Stimulated activated CD8-positive, alpha-beta memory T cell treated with anti-CD3 and anti-CD28 coated beads, Interleukin-15, amount 100 ng/mL, for 24 hours (primary cell): ENCODE measurements at places on chromosomes 1 and 21.

GRCh38 chr1:236059011-236059410, 5.9 kb downstream of the NID1 start:
- DNase-seq, result no peak

- no peak for DNase-seq
These were observed 1.5 kb downstream of the AK4 start for GRCh38 chr1:65149351-65150107.

- no peak for DNase-seq
These were observed 19.6 kb upstream of the RAP1A start for GRCh38 chr1:111599781-111600693.

GRCh38 chr1:58432851-58433668, 113.5 kb downstream of the OMA1 start:
- DNase-seq, result no peak

DNA sequence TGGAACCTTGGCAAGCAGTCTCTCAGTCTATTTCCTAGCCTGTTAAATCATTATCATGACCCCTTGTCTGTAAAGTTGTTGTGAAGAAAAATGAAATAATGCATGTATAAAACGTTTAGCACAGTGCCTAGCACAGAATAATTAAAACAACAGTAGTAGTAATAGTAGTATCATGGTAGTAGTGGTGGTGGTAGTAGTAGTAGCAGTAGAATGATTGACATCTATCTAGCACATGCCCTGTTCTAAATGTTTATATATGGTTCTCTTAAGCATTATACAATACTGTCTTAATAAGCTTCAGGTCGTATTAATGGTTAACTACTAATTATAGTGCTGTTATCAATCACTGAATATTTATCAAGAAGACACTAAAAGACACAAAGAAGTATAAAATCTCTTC, 46.7 kb downstream of the GPR3 start:
- DNase-seq, result no peak

GRCh38 chr1:2300004-2300771, 72.1 kb downstream of the SKI start:
- peak; percentile 44 for DNase-seq

DNA sequence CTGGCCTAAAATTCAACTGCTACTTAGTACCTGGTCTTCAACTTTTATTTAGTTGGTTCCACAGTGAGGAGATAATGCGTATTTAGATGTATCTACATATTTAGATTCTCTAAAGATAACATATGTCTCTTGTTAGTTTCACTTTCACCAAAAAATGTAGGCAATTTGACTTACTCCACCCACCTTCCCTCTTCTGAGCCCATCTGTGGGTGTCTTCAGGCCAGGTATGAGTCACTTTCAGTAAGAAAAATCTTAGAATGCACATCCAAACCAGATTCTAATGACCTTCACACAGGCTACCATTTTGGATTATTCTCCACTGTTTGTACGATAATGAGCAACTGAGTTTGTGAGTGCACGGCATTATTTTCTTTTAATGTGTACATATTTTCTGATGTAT, 501.7 kb downstream of the NEGR1 start:
- no peak for DNase-seq

- DNase-seq, result no peak
These were observed 558 bp downstream of the USP1 start for GRCh38 chr1:62437273-62437940.

DNA sequence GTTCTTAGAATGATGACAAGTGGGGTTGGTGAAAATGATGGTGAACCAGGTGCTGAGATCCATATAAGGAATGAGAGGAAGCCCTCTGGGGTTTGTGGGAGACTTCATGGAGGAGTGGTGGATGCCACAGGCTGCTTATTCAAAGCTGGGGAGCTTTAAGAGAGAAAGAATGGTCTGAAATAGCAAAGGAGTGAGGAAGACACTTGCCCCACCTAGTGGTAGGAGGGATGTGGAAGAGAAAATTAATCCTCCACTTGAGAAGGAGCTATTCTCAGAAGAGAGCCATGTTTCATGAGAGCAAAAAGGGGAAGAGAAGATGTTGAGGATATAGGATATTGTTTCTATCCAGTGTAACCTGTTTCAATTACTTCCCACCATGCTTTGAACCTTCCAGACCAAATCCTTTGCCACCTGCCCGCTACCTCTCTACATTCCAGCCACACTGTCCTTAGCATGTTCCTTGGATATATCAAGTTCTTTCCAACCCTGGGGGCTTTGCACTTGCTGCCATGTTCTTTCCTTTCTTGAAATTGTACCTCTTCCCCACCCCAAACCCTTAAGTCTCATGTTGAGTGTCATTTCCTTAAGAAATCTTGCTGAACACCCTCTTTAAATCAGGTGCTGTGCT, 19.6 kb upstream of the ZNF648 start:
- DNase-seq, result no peak

- no peak for DNase-seq
These were observed 132.6 kb downstream of the MRPS6 start for GRCh38 chr21:34205811-34206571.

- no peak for DNase-seq
These were observed 3.2 kb downstream of the SLC25A33 start for GRCh38 chr1:9542430-9542829.

DNA sequence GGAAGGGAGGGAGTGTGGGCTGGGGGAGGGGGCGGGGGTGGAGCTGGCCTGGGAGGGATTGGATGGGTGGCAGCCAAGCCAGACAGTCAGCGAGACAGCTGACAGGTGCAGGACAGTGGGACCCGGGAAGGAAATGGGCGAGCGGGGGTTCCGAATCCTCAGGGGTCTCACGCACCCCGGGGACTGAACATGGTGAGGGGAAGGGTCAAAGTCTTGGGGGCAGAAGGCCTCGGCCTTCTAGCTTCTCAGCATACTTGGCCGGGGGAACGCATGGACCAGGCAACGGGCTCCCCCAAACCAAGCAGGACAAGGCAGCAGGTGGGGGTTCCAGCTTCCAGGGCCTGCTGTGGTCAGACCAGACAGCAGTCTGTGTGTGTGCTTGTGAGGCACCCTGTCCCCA, 23.1 kb downstream of the CASZ1 start:
- no peak for DNase-seq

DNA sequence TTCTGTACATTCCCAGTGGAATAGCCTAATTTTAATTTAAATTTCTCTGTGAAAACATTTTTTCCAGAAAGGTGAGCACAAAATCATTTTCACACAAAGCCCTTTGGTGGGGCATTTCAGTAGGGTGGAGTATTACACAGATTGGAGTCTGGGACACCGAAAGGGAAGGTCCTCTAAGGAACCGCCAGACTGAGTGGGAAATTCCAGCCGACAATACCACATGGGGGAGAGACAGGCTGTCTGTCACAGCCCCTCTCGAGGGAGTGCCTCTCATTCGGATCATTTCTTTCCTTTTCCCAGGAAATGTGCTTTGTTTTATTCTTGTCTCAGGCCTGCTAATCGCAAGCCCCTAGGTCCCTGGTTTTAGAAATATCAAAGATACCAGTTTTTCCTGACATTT, 150.6 kb upstream of the HOOK1 start:
- no peak for DNase-seq

DNA sequence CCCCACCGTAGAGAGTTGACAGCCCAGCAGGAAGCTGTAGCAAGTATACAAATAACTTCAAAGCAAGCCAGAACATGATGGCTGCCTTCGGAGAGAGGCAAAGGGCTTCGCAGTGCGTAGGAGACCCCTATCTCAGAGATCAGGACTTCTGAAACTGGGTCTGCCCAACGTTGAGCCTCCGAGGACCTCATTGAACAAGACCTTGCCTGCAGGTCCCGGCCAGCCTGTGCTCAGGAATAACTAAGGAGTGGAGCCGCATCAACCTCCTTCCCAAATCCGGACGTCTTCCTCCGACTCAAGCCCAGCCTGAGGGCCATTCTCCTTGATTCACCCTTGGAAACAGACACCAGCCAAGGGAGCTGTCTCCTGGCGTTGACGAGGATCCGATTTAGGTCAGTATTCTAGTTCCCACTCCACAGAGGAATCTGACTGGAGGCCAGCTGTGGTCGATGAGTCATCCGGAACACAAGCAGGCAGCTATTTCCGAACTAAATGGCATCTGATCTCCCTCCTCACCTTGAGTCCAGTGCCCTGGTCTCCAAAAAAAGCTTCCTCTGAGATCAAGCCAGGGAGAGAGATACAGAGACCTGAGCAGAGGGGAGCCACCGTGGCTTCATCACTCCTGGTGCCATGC, 166.5 kb upstream of the COA6 start:
- DNase-seq, result no peak

DNA sequence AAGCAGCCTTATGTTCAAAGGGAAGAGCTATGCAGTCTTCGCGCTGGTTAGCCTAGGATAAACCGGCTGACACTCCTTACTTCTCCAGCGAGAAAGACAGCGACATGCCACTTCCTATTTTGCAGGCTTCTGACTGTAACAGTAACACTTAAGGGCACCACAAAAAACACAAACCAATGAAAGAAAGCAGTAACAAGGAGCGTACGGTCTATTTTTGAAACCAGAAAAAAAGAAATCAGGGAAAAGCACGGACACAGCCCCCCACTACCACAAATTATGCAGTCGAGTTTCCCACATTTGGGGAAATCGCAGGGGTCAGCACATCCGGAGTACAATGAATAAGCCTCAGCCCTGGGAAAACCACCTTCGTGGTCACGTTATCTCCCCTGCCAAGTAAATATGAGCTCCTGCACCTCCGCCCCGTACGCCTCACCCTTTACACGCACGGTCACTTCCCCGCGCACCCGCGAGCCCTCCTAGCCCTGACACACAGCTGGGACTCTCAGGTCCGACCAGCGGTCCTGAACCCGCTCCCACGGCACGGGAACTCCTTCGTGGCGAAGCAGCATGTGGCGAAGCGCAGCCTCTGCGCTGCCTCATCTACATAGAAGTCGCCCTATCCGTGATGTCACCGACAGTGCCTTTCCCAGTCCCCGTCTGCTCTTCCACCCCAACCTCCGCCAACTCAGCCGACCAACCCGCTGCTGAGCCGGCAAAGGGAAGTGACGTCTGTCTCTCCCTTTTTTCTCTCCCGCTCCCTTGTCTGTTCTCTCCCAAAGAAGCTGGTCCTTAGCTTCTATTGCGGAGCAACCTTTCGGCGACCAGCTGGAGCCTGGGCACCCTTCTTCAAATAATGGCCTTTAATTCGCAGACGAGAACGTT, 40.9 kb upstream of the PPIAL4F start:
- DNase-seq, result peak; percentile 58

DNA sequence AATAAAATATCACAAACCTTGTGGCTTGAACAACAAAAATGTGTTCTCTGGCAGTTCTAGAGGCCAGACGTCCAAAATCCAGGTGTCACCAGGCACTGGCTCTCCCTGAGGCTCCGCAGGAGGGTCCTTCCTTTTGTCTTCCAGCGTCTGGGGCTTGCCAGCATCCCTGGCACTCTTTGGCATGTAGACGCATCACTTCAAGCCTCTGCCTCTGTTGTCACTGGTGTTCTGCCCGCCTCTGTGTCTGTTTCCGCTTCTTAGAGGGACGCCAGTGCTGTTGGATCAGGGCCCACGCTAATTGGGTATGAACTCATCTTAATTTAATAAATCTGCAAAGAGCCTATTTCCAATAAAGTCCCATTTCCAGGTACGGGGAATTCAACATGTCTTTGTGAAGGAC, 273.7 kb upstream of the C1orf174 start:
- no peak for DNase-seq

- DNase-seq, result no peak
These were observed 608.4 kb downstream of the AMY1C start for GRCh38 chr1:104358086-104358485.

DNA sequence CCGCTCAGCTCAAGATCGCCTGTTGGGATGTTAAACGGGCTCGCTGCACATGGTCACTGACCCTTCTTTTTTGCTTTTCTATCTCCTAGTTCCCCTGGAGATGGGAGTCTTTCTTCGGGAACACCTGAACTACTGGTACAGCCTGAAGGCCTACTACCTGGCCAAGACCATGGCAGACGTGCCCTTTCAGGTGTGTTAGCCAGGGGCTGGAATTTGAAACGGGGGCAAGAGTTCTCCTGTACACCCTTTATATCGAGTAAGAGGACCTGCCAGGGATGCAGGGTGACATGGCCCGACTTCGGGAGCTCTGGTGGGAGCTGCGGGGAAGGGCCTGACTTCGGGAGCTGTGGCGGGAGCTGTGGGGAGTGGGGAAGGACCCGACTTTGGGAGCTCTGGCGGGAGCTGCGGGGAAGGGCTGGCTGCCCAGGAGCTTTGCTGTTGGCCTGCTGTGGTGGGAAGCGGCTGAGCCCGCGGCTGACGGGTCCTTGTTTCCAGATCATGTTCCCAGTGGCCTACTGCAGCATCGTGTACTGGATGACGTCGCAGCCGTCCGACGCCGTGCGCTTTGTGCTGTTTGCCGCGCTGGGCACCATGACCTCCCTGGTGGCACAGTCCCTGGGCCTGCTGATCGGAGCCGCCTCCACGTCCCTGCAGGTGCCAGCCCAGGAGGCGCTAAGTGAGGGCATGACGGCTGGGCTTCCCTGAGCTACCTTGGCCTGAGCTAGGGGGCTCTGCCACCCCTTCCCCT, 24.0 kb downstream of the TFF3 start:
- no peak for DNase-seq

GRCh38 chr1:60213253-60213652, 139.7 kb upstream of the C1orf87 start:
- DNase-seq, result no peak

GRCh38 chr21:27382404-27382803, 415.5 kb upstream of the ADAMTS5 start:
- DNase-seq, result no peak

DNA sequence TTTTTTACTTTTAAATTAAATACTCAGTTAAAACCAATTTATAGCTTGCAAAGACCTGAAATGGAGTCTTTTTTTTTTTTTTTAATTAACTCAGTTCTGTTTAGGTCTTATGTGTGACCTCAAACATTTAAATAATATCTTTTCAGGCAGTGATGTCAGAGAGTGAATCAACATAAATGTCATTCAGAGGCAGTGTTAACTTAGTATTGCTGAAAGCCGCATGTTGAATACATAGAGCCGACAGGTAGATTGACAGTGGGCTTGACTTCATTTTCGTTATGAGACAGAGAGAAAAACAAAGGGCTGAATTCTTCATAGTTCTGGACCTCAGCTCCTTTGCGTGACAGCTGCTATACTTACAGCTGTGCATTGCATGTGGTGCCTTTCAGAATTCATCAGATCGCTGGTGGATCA, 51.5 kb downstream of the PRDM2 start:
- DNase-seq, result no peak

GRCh38 chr1:165144757-165145397, 211.6 kb downstream of the LMX1A start:
- no peak for DNase-seq

GRCh38 chr1:166884971-166885370, 8.9 kb upstream of the TADA1 start:
- DNase-seq, result no peak

GRCh38 chr1:53089478-53090226, 27.6 kb downstream of the PODN start:
- DNase-seq, result no peak

DNA sequence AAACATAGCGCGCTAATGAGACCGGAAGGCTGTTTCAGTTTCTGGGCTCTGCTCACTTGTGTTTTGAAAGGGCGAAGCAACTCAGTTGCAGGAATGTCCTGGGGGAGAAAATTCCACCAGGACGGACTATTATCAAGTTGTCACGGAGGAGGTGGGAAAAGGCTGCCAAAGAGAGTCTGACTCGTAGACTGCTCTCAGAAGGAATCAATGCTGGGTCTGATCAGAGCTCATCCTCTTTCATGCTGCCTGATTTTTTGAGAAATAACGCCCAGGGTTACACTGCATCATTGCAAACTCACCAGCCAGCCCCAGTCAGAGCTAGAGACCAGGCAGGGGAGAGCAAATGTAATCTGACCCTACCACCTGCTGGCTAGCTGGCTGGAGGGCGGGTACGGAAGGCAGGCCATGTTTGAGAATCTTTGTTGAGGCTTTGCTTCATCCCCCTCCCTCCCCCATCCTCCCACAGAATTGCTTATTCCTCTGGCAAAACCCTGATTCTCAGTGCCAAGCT, 36.4 kb upstream of the BCL9 start:
- DNase-seq, result no peak

- no peak for DNase-seq
These were observed 958 bp downstream of the NFYC start for GRCh38 chr1:40692429-40692895.
